ENCODE measurements at places on chromosomes 13 and 19. TPM values are rescaled to one million over a fixed set of nuclear protein-coding genes. Genes with fewer than 3 reads are reported as not detected.

The ICAM5 gene
- total RNA-seq: 2.4 TPM

The C13orf42 gene
- total RNA-seq: not detected

The C19orf67 gene
- not detected for total RNA-seq

The TGFBR3L gene
- 0.49 TPM for total RNA-seq

The NXNL1 gene
- total RNA-seq: not detected

The OR7C1 gene
- total RNA-seq: 0.27 TPM

The C1QTNF9 gene
- not detected for total RNA-seq

The ZNF773 gene
- total RNA-seq: 12.0 TPM

The ZNF677 gene
- total RNA-seq: 16.9 TPM

The CCDC61 gene
- 3.3 TPM for total RNA-seq

The PSG6 gene
- 0.70 TPM for total RNA-seq

The MIR17HG gene
- 7.2 TPM for total RNA-seq

The FUT6 gene
- total RNA-seq: 0.32 TPM

The KLK3 gene
- not detected for total RNA-seq

The RFPL4AL1 gene
- not detected for total RNA-seq

The UGGT2 gene
- total RNA-seq: 32.1 TPM

The ACP5 gene
- total RNA-seq: 1.9 TPM

The ZFR2 gene
- 7.5 TPM for total RNA-seq

The SHANK1 gene
- total RNA-seq: 6.8 TPM

The BLVRB gene
- total RNA-seq: 27.0 TPM

The ZNF729 gene
- total RNA-seq: 0.09 TPM

The CEACAM3 gene
- total RNA-seq: not detected

The PRTN3 gene
- 0.31 TPM for total RNA-seq

The EXOC3L2 gene
- 0.89 TPM for total RNA-seq

The CNFN gene
- total RNA-seq: 3.7 TPM

The KLK15 gene
- total RNA-seq: 0.36 TPM

The GAPDHS gene
- total RNA-seq: not detected

The ADGRE2 gene
- not detected for total RNA-seq

The CLEC17A gene
- not detected for total RNA-seq

The SULT2B1 gene
- 0.54 TPM for total RNA-seq

The TICAM1 gene
- total RNA-seq: 3.6 TPM

The KLK2 gene
- 0.73 TPM for total RNA-seq

The OR7D2 gene
- total RNA-seq: 0.04 TPM

The MEIOSIN gene
- 0.05 TPM for total RNA-seq

The ZGLP1 gene
- total RNA-seq: 6.9 TPM

The ZNF177 gene
- total RNA-seq: 6.8 TPM

The KCNN1 gene
- total RNA-seq: 4.8 TPM

The METTL21C gene
- total RNA-seq: not detected

The HNRNPA1L2 gene
- total RNA-seq: 16.1 TPM

The ZNF225 gene
- 7.5 TPM for total RNA-seq

The CALR gene
- 789 TPM for total RNA-seq

The APC2 gene
- total RNA-seq: 44.8 TPM

The FUT2 gene
- 1.5 TPM for total RNA-seq

The UHRF1 gene
- 62.9 TPM for total RNA-seq

The TUBB4A gene
- total RNA-seq: 25.3 TPM

The KANK3 gene
- 1.5 TPM for total RNA-seq

The LILRA1 gene
- 0.16 TPM for total RNA-seq

The ZNF584 gene
- total RNA-seq: 15.3 TPM

The FCHO1 gene
- total RNA-seq: 2.7 TPM

The ATP8B3 gene
- 0.32 TPM for total RNA-seq

The ZNF846 gene
- total RNA-seq: 9.7 TPM

The ZNF534 gene
- total RNA-seq: 0.19 TPM

The ZNF723 gene
- not detected for total RNA-seq

The CDK8 gene
- total RNA-seq: 28.8 TPM

The DOHH gene
- total RNA-seq: 11.4 TPM

The GPR183 gene
- total RNA-seq: 1.00 TPM

The CADM4 gene
- total RNA-seq: 96.1 TPM

The TNFSF11 gene
- 0.16 TPM for total RNA-seq

All from motor neuron (in vitro differentiated cells).